Stimulated activated CD4-positive, alpha-beta T cell treated with anti-CD3 and anti-CD28 coated beads, Interleukin-12 subunit alpha, Interleukin-12 subunit beta, amount 100 ng/mL, for 24 hours (primary cell): ENCODE measurements at places on chromosomes 6 and 20.

DNA sequence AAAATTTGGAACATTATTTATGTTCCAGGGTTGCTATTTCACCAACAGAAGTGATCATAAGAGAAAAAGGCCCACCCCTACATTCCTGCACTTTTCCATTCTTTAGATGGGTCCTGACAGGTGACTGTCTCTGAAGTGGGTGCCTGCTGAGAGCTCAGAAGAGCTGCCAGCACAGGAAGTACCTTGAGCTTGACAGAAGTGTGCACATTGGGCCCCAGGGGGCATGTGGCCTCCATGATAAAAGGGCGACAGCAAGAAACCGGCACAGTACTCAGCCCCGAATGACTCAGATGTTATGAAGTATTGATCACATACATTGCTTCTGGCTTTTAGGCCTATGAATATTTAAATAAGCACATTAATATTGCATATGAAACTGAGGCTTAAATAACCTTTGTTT lies 150.4 kb downstream of the PCSK2 start:
- DNase-seq = no peak

GRCh38 chr6:73782911-73783310 lies 86.9 kb downstream of the CD109 start:
- DNase-seq = no peak

DNA sequence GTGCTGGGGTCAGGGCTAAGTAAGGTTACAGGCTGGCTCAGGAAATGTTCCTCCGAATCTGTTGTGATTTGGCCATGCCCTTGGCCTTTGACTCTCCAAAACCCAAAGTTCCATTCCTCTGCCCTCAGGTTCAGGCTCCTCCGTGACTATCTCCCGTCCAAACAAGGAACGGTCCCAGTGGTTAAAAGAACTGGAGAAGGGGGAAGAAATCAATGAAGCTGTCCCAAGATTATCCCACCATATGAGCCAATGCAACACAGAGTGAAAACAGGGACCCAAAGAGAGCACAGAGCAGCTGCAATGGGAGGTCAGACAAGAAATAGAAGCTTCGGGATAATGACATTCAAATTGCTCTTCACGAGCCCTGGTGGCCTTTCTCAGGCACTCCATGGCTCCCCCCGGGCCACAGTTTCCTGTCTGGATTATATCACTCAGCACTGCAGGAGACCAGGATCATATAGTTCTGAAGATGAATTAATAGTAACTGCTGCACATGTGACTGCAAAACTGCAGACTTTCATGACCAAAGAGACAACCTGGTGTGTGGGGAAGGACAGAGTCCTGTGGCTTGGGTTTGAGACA lies 211.3 kb downstream of the ZNF217 start:
- no peak for DNase-seq

GRCh38 chr20:40980106-40980827 lies 48.4 kb upstream of the TOP1 start:
- no peak for DNase-seq

GRCh38 chr6:71537717-71538116 lies 249.1 kb downstream of the OGFRL1 start:
- no peak for DNase-seq

GRCh38 chr6:52603000-52603795 lies 26.3 kb upstream of the TRAM2 start:
- DNase-seq = no peak

GRCh38 chr6:117072781-117073180 lies 192.6 kb upstream of the VGLL2 start:
- DNase-seq = no peak
